ENCODE measurements at places on chromosomes 7 and 10.

GRCh38 chr10:132710746-132711612, 75.0 kb downstream of the NKX6-2 start:
- no peak for DNase-seq

- no peak for DNase-seq
Measured at GRCh38 chr7:151940048-151940811, 16.0 kb upstream of the GALNTL5 start.

- DNase-seq = no peak
Measured at GRCh38 chr10:32073659-32074058, 17.4 kb upstream of the KIF5B start.

DNA sequence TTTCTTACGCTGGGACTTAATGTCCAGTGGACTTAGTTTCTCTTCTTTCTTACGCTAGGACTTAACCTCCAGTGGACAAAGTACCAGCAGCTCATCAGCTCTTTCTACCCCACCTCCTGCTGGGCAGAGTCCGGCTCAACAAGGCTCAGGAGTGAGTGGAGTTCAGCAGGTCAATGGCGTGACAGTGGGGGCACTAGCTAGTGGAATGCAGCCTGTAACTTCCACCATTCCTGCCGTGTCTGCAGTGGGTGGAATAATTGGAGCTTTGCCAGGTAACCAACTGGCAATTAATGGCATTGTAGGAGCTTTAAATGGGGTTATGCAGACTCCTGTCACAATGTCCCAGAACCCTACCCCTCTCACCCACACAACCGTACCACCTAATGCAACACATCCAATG, 199.7 kb downstream of the MLLT10 start:
- DNase-seq = no peak

DNA sequence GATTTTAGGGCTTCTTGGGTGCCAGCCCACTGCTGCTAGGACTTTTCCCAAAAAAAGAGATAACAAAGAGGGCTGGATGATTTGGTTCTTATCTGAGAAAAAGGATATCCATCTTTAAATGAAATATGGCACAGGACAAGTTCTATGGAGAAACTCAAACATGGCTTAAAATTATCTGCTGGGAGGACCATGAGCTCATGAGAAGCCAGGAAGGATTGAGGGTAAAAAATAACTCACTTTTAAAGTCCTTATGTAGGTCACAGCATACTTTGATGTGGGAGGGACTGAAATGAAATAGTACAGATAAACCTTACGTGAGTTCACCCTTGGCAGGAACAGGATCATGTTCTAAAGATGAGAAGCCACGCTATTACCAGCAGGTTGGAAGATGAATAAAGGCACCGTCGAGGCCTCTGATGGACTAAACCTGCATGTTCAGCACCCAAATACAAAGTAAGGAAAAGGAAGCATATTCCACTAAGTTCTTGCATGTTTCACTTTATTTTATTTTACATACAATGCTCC, 369.2 kb upstream of the KLF6 start:
- no peak for DNase-seq

GRCh38 chr7:142896151-142896550, 10.6 kb upstream of the TRPV6 start:
- no peak for DNase-seq

Measured in Caco-2 (cell line).